Activated CD8-positive, alpha-beta memory T cell treated with anti-CD3 and anti-CD28 coated beads for 4 hours (primary cell): ENCODE measurements at places on chromosomes 3 and 15.

GRCh38 chr3:195596765-195597171, 13.0 kb upstream of the APOD start:
- DNase-seq: no peak

GRCh38 chr3:50480471-50480870, 23.0 kb downstream of the CACNA2D2 start:
- no peak for DNase-seq

DNA sequence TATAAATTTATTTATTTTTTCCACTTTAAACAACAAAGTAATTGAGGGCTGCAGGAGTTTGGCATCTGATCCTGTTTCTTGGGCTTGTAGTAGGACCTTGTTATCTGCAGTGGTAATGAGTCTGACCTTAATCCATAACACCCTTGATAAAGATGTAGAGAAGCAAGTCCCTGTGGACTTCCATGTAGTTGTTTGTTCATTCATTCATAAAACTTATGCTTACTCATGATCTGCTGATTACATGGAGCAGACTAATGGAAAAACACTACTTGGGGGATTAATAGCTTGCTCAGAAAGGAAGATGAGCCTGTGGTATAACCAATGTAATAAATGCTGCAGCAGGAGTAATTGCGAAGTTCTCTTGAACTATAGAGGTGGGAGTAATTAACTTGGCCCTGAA, 271.5 kb upstream of the TBL1XR1 start:
- DNase-seq: no peak

DNA sequence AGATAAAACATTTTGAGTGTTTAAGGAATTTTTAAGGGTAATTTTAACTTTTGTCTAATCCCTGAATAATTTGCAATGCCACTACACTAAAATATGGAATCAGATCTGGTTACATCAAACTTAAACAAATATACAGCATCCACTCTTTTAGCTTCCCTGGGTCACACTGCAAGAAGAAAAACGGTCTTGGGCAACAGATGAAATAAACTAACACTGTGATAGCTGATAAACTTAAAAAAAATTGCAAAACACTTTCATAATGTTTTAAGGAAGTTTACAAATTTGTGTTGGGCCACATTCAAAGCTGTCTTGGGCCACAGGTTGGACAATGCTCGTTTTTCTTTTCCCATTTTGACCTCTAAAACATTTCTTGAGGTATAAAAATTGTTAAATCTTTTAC, 34.3 kb downstream of the CCDC66 start:
- no peak for DNase-seq

GRCh38 chr15:32675466-32675865, 34.0 kb downstream of the SCG5 start:
- DNase-seq: no peak

DNA sequence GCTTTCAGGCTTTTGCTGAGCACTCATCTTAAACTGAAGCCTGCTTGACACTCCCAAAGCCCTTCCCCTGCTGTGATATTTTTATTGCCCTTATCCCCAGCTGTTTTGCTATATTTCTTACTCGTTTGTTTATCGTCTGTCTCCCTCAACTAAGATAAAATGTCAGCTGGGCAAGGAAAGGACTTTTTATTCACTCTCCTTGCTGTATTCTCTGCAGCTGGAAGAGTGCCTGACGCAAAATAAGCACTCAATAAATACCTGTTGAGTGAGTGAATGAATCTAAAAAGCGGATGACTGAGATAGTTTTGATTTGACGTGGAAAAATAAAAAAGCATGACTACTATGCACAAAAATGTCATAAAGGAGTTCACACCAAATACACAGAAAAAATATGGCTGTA, 84.8 kb upstream of the POMGNT2 start:
- DNase-seq: no peak

- no peak for DNase-seq
Measured at GRCh38 chr15:47404877-47405276, 312.4 kb upstream of the SEMA6D start.

DNA sequence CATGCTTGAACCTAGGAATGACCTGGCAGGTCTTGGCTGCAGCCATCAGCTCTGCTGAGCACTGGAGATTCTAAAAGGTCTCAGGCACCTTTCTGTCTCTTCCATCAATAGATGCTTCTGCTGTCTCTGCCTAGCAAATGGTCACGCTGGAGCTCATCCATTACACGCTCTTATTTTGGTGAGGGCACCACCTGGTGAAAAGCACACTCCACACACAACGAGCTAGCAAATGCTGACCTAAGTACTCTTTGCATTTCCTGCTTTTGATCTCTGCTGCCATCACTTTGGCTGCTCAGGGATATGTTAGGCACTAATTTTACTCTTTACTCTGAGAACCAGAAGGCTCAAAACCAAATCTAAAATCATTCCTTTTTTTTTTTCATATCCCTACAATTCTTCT, 91.3 kb downstream of the RAB11A start:
- DNase-seq: no peak

DNA sequence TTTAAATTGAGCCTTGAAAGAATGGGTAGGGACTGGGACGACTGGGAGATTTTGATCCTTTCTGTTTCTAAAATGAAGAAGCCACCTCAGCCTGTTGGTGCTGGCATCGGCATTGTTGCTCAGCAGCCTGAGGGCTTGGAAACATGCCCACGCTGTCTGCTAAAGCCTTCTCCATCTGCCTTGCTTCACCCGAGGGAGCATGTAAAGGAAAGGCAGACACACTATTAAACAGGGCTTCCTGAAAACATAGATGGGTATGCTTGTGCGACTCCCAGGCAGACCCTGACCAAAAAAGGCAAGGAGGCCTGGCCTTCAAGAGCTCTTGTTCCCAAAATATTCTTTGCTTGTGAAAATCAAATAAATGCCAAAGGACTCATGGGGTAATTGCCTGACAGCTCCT, 84.2 kb upstream of the SLC4A7 start:
- no peak for DNase-seq

DNA sequence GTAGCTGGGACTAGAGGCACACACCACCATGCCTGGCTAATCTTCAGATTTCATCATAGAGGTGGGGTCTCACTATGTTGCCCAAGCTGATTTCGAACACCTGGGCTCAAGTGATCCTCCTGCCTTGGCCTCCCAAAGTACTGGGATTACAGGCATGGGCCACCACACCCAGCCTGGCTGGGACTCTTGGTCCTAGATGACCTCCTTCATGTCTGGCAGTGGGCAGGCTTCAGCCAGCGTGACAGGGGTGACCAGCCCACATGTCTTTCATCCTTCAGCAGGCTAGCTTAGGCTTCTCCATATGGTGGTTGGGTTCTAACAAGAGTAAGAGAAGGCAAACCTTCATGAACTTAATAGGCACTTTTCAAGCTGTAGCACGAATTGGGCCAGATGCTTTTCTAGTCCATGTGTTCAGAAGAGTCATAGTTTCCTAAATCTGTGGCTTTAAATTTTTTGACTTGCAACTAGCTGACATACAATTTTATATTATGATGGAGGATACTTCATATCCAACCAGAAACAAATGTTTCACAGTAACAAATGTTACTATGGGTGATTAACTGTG, 7.6 kb downstream of the GPD1L start:
- DNase-seq: no peak

DNA sequence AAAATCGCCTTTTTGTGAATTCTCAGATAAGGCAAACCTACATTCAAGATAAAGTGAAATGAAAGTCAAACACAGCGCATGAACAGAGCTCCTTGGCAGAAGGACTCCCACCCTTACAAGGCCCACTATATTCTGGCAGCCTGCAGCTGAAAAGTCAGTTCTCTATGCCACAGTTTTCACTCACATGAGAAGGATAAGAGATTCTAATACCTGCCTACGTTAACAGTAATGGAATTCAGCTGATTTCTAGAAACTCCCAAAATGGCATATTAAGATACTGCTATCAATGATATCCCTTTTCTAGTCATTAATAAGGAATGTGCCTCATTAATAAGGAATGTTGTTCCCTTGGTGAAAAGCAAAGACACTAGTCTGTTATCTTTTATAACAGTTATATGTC, 27.0 kb downstream of the SLC30A4 start:
- no peak for DNase-seq

DNA sequence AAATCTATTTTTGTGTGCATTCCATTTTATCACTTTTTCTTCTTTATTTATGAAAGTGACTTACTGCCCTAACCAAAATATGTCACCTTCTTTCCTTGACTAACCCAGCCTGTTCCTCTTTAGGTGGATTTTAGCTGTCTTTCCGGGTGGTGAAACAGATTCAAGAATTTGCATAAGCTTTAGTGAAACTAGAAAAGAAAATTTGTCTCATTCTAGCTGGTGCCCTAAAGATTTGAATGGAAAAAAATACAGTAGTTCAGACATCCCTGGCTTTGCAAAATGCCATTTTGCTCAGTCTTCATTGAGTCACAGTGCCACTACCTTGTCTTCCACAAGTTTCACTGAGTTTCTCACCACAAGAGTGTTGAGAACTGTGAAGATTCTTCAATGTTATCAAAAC, 28.2 kb upstream of the CCDC50 start:
- DNase-seq: no peak

DNA sequence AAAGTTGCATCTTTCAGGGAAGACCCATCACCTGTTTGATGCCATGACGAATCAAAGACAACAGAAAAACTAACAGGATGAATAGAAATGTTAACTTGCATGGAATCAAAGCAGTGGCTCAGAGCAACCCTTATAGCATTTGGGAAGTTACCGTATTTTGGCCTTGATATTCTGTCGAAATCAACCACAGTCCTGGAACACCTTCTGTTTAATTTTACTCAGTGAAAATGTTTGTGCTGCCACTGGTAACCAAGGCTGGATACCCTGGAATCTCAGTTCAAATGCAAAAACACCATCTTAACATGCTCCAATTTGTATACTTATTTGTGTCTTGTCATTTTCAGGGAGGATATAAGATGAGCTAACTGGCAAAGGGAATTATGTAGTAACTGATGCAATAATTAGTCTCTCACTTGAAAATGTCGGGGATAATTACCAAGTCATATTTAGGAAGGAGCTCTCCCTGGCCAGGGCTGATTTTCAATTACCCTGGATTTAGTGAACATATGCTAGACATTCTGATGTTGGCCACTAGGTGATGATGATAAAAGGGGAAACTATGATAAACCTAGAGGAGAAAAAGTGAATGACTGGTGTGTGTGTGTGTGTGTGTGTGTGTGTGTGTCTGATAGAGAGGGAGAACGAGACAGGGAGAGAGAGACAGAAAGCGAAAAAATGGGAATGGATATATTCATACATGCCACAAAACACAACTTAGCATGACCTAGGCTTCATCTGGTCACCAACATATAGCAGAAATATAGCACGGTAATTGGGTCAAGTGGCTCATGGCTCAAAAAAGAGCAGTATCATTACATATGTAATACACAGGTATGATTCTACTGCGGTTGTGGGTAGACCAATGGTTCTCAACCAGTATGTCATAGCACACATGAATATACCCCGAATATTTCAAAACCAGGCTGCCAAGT, 19.0 kb upstream of the PRICKLE2 start:
- DNase-seq: no peak

DNA sequence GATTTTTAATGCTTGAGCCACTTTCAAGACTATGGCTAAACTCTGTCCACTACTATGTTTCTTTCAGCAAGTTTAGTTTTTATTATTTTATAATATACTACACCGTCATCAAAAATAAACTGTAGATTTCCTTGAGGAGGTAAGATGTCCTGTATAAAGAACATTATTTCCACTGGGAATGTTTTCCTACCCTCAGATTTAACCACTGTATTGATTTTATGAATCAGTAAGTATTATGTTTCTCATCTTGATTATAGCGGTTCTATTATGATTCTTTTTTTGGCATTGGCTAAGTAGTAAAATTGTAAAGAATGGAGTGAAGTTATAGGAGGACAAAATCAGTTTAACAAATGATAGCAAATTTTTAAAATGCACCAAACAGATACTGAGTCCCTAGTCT, 44.4 kb downstream of the ADAM10 start:
- DNase-seq: no peak

DNA sequence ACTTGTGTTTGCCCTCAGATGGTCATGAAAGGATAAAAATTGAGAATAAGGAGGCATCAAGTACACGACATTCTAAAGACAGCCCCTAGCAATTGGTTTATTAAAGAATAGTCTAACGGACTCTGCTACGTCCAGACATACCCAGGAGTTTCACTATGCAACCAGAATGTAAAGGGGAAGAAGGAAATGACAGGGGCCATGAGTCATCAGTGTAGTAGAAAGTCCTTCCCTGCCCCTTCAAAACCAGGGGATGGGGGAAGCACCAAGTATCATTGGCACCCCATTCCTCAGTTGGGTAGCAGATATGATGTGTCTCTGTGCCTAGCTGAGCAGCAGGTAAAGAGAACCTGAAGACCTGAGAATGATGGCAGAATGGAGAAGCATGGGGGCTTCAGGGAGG, 367.4 kb downstream of the IL20RB start:
- no peak for DNase-seq

GRCh38 chr15:59678620-59679019, 10.5 kb downstream of the BNIP2 start:
- no peak for DNase-seq

- no peak for DNase-seq
Measured at GRCh38 chr3:44033123-44033522, 208.6 kb upstream of the TOPAZ1 start.

GRCh38 chr15:51307811-51308210, 30.6 kb downstream of the CYP19A1 start:
- DNase-seq: no peak

- no peak for DNase-seq
Measured at GRCh38 chr15:62494197-62494596, 329.1 kb upstream of the C2CD4B start.
